ENCODE measurements at places on chromosomes 11 and 22. TPM values are rescaled to one million over a fixed set of nuclear protein-coding genes. Genes with fewer than 3 reads are reported as not detected.

SLC22A25 gene
- not detected for total RNA-seq

RAC2 gene
- total RNA-seq, result 149 TPM

DUSP8 gene
- 0.14 TPM for total RNA-seq

DNAJB7 gene
- not detected for total RNA-seq

GAL gene
- total RNA-seq, result 0.42 TPM

DNA sequence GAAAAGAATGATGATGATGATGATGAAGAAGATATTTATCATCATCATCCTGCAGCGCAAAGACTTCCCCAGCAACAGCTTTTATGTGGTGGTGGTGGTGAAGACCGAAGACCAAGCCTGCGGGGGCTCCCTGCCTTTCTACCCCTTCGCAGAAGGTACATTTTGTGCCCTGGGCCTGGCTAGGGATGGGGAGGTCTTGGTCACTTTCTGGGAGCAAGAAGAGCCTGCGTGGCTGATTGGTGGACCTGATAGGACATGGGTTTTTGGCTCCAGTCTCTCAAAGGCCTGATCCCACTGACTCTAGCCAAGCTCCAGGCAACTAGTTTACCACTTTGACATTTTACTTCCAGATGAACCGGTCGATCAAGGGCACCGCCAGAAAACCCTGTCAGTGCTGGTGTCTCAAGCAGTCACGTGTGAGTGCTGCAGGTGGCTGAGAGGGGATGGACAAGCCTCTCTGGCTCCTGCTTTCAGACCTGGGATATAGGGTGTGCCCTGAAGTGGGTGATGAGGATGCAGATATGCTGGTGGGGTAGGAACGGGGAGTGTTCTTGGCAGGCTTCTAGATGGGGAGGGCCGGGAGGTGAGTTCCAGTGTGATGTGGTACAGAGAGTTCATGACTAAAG, 5.3 kb downstream of the SIDT2 start:
- peaks cover 10% of the 10 kb centered on the region for H3K4me1 ChIP-seq
- no peak overlapping the region for H3K27ac ChIP-seq
- DNase-seq, result no peak
- no peak overlapping the region for H3K4me3 ChIP-seq
- peaks cover 21% of the 10 kb centered on the region for H3K36me3 ChIP-seq

DNA sequence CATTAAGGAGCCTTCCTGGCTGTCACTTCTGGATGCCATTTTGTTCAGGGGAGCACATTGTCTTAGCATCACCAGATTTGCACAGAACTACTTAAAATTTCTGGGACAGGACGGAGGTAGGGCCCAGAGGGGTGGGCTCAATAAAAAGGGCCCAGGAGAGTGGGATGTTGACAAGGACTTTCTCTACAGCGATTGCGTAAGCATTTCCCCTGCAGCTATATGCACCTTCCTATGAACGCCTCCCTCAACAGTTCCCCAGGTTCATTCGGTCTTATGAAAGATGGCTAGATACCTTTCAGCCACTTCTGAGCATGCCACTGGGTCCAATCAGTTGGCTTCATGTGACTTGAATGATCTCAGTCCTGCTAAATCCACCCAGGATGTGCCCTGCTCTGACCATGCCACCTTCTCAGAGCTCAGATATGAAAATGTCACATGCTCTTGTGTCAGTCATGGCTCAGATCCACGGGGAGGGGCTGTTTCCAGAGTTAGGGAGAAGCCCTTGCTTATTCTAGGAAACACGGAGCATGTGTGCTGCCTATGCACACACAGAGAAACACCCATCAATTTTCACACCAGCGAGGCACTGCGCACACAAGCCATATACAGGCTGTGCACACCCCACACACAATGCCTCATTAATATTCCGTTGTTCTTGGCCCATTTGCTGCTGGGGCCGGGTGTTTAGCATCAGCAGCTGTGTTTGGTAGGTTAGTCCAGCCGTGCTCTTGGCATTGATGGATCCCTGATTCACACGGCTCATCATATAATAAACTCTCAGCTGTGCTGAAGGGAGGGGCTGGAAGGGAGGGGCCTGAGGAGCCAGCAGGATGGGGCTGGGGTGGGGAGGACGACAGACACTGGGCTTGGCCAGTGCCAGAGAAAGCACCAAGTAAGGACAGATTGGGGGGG, 52.5 kb upstream of the NNMT start:
- no peaks in the 10 kb centered on the region for H3K4me1 ChIP-seq
- DNase-seq, result no peak
- no peak overlapping the region for H3K27ac ChIP-seq
- H3K36me3 ChIP-seq, result no peaks in the 10 kb centered on the region

DNA sequence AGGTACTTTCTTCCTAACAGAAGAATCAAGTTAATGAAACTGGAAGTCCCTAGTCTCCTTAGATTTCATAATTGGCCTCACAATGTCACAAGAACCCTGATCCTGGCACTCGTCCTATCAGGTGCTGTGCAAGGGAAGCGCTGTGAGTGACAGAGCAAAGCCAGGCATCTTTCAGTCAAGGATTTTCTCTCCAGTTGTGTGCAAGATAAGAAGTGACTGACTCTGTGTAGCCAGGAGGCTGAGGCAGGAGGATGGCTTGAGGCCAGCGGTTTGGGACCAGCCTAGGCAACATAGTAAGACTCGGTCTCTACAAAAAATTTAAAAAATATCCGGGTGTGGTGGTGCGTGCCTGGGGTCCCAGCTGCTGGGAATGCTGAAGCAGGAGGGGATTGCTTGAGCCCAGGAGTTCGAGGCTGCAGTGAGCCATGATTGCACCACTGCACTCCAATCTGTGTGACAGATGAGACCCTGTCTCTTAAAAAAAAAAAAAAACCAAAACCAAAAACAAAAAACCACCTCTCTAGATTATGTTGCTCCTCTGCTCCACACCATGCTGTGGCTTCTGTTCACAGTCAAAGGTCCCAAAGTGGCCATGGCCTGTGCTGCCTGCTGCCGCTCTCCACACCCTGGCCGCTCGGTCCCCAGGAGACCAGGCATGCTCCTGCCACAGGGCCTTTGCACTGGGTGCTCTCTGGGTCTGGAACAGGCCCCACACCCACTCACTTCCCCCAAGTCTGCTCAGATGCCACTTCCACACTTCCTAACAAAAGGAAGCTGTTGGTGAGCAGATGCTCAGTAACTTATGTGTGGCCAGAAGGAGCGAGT, 54.2 kb upstream of the CLDN5 start:
- H3K4me3 ChIP-seq, result no peak overlapping the region
- no peaks in the 10 kb centered on the region for H3K36me3 ChIP-seq
- H3K27ac ChIP-seq, result no peak overlapping the region
- H3K4me1 ChIP-seq, result peaks cover 13% of the 10 kb centered on the region

GRCh38 chr11:1193326-1194230, 29.3 kb upstream of the MUC5B start:
- no peak overlapping the region for H3K27ac ChIP-seq
- H3K27me3 ChIP-seq, result no peaks in the 10 kb centered on the region
- no peak overlapping the region for H3K4me3 ChIP-seq
- no peak for DNase-seq
- no peaks in the 10 kb centered on the region for H3K36me3 ChIP-seq

GRCh38 chr11:69075421-69076128, 26.8 kb downstream of the TPCN2 start:
- no peak for DNase-seq
- peaks cover 2% of the 10 kb centered on the region for H3K4me1 ChIP-seq
- H3K27me3 ChIP-seq, result no peaks in the 10 kb centered on the region
- H3K36me3 ChIP-seq, result peaks cover 32% of the 10 kb centered on the region
- no peak overlapping the region for H3K27ac ChIP-seq

- H3K36me3 ChIP-seq, result no peaks in the 10 kb centered on the region
- H3K27ac ChIP-seq, result no peak overlapping the region
- DNase-seq, result no peak
Observed at GRCh38 chr11:96311120-96311568, 31.9 kb downstream of the MAML2 start.

GRCh38 chr11:106449763-106450162, 372.3 kb downstream of the AASDHPPT start:
- H3K27me3 ChIP-seq, result no peaks in the 10 kb centered on the region
- no peak overlapping the region for H3K27ac ChIP-seq
- H3K4me1 ChIP-seq, result no peaks in the 10 kb centered on the region

DNA sequence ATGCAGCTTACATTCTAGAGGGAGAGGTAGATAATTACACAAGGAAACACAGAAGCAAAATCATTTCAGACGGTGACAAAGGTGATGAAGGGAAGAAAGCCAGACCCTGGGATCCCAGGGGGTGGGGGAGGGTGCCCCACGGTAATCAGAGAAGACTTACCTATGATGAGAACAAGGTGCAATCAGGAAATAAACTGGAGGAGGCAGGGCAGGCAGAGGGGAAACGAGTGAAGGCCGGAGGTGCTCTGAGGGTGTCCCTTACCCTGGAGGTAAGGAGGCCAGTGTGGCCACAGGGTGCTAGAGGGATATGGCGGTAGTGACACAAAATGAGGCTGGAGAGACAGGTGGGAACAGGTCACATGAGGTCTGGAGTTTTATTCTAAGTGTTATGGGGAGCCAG, 13.9 kb upstream of the SCGB1A1 start:
- H3K27me3 ChIP-seq, result no peaks in the 10 kb centered on the region
- H3K4me3 ChIP-seq, result no peak overlapping the region
- H3K27ac ChIP-seq, result no peak overlapping the region
- H3K36me3 ChIP-seq, result no peaks in the 10 kb centered on the region
- DNase-seq, result no peak

DNA sequence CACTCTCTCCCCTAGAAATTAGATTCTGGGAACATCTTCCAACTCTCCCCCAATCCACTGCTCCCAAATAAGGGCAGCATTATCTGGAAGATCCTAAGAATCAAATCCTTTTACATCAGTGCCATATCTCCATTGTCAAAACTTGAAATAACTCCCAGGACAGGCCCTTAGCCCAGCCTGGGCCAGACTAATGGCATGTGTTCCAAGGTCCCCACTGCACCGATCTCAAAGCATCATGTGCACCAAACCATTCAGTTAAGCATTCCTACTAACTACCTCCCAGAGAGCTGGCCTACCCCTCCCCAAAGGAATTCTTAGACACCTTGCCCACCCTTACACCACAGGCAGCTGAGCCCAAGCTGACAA, 44.2 kb upstream of the POU2AF1 start:
- no peak for DNase-seq
- peaks cover 25% of the 10 kb centered on the region for H3K4me1 ChIP-seq
- H3K27ac ChIP-seq, result no peak overlapping the region

DNA sequence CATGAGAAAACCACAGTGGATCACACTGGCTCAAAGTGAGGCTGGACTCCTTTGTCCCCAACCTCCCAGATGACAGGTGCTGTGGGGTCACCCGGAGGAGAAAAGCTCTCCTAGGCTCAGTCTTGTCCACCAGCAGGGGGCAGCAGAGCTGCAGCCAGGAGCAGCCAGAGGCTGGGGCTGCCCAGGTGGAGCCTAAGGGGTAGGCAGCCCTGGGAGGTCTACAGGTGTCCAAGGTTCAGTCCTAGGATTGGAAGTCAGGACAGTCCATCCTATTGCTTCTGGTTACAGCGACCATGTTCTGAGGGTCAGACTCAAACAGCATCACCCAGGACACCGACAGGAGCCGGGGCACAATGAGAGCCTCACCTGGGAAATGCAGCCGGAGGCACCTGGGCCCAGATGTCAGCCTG, 77.6 kb upstream of the IGLL5 start:
- no peaks in the 10 kb centered on the region for H3K36me3 ChIP-seq
- peak; percentile 73 for DNase-seq
- H3K27me3 ChIP-seq, result no peaks in the 10 kb centered on the region
- H3K27ac ChIP-seq, result no peak overlapping the region
- H3K4me1 ChIP-seq, result peaks cover 6% of the 10 kb centered on the region

- peak overlapping the region; percentile 56 for H3K4me3 ChIP-seq
- no peak overlapping the region for H3K27ac ChIP-seq
- H3K27me3 ChIP-seq, result peaks cover 89% of the 10 kb centered on the region
- H3K36me3 ChIP-seq, result no peaks in the 10 kb centered on the region
- peaks cover 33% of the 10 kb centered on the region for H3K4me1 ChIP-seq
- DNase-seq, result no peak
Observed at GRCh38 chr11:76209973-76210930, 4.0 kb upstream of the WNT11 start.

GRCh38 chr11:27215471-27216269, 147.3 kb downstream of the CCDC34 start:
- no peak overlapping the region for H3K4me3 ChIP-seq
- peak overlapping the region; percentile 57 for H3K27ac ChIP-seq
- peaks cover 13% of the 10 kb centered on the region for H3K4me1 ChIP-seq
- H3K36me3 ChIP-seq, result no peaks in the 10 kb centered on the region
- DNase-seq, result no peak

GRCh38 chr22:36009085-36009484, 19.5 kb downstream of the RBFOX2 start:
- no peaks in the 10 kb centered on the region for H3K4me1 ChIP-seq
- H3K4me3 ChIP-seq, result no peak overlapping the region
- no peaks in the 10 kb centered on the region for H3K27me3 ChIP-seq
- H3K36me3 ChIP-seq, result no peaks in the 10 kb centered on the region
- DNase-seq, result no peak

DNA sequence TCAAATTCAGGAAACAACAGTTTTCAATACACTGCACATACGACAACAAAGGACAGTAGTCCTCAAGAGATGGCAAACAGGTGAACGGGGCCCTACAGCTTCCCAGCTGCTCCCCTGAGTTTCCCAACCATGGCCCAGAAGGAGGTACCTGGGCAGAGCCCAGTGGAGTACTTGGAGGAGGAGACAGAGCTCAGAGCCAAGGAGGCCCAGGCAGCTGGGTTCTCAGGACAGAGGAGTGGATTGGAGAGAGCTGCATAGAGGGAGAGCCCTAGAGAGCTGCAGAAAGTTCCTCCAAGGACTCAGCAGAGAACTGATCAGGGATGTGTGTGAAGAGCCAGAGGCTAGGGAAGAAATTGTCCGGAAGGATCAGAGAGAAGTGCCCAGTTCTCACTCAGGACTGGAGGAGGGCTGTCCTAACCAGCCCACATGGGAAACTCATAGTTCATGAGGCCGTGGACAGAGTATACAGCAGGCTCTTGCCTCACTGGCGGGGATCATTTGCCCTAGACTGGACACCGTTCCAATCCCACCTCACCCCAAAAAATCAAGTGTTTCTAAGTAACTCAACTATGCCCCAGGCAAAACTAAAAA, 7.6 kb upstream of the ASCL2 start:
- peaks cover 9% of the 10 kb centered on the region for H3K27me3 ChIP-seq
- no peaks in the 10 kb centered on the region for H3K4me1 ChIP-seq
- H3K27ac ChIP-seq, result no peak overlapping the region
- no peak overlapping the region for H3K4me3 ChIP-seq
- DNase-seq, result no peak
- no peaks in the 10 kb centered on the region for H3K36me3 ChIP-seq

GRCh38 chr22:36900225-36900624, 13.2 kb upstream of the CSF2RB start:
- H3K27ac ChIP-seq, result no peak overlapping the region
- H3K4me1 ChIP-seq, result peaks cover 21% of the 10 kb centered on the region
- no peak for DNase-seq
